ENCODE measurements at places on chromosomes 12 and 14.

- DNase-seq, result no peak
These were observed 4.4 kb downstream of the WNT1 start for GRCh38 chr12:48982397-48983080.

DNA sequence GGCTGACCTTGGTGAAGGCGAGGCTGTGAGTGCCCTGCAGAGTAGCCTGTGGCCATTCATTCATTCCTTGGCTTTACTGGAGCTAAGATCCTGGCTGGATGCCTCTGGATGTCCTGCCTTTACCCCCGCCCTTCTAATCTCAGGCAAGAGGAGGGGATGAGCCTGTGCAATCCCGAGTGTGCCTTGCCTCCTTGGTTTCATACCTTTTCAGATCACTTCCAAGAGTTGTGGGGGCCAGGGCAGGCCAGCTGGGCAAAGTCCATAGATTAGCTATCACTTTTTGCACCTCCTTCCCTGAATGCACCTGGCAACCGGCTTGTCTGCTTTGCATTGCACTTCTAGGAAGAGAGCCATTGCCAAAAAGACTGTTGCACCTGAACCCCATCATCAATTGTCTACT is 1.5 kb downstream of the VRTN start:
- no peak for DNase-seq

DNA sequence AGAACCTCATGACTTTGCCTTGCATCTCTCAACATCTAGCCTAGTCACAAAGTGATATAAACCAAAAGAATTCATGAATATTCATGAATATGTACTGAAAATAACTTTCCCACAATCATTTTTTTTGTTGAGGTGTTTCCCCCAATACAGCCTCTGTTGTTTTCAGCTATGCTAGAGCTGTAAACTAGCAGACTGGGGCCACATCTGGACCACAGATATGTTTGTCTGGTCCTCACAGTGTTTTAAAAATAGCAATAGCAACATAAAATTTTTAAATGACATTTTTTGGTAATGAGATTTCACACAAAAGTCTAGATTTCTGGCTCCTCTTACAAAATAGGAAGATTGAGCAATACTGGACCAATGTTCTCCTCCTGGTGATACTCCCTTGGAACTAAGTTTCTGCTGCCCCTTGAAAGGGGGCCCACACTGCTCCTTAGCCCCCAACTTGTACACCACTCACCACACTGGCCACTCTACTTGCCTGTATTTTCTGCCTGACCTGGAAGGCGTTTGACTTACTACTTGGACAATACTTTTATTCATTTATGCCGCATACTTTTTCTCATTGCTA is 81.2 kb downstream of the BMP4 start:
- DNase-seq, result no peak

GRCh38 chr12:114686426-114686772 is 2.4 kb upstream of the TBX3 start:
- DNase-seq, result no peak

DNA sequence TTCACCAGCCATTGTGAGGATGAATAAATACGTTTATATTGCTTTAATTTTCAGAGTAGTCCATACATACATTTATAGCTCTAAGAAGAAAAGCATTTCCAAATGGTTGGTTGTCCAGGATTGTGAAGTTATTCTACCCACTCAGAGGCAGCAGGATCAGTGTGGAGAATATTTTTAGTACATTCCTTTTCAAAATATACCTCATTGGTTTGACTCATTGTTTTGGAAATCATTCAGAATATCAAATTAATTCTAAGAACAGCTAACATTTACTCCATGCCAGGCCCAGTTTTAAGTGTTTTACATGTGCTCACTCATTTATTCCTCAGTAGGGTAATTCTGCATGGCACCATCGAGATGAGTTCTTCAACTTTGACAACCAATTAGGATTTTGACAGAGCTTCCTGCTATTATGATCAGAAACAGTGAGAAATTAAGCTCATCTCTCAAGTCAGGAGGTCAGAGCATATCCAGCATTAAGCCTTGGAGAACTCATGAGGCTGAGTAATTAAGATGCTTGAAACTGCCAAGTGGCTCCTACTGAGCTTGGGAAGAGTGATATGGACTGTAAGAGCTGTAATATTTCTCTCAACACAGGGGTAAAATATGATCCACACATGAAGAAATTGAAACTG is 153.3 kb upstream of the CLEC14A start:
- no peak for DNase-seq

DNA sequence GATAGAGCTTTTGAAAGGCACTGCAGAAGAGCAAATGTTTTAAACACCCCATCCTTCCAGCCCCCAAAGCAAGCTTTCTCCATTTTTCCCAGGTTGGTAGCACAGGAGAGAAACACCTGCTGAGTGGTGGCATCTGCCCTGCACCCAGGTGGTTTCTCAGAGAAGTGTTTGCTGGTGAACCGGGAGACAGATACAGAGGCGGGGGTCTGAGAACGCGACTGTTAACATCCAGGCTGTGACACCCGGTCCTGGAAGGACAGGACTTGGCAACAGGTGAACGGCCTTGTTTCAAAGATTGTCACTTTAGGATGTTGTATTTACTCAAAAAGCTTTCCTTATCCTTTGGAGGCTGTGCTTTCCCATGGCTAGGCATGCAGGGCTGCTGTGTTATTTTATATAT is 18.5 kb downstream of the MMAB start:
- DNase-seq, result no peak

DNA sequence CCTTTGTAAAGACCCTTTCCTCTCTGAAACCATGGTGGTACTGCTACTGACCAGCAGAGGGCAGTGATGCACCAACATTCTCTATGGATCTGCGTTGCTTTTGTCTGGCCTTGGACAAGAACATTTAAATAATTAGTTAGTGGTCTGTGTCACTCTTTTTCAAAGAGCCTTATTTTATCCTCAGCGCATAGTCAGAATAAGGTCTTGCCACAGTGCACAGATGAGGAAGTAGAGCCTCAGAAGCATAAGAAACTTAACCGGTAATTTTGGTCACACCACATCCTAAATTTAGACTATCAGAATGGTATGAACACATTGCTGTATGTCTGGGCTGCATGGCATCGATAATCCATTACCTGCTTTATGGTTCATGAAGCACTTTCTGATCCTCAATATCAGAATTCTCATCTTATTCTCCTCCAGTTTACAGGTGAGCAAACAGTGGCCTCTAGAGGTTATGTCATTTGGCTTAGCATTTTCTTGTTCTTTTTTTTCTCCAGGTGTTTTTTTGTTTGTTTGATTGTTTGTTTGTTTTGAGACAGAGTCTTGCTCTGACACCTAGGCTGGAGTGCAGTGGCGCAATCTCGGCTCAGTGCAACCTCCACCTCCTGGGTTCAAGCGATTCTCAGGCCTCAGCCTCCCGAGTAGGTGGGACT is 23.7 kb upstream of the IFT81 start:
- DNase-seq, result peak; percentile 53

DNA sequence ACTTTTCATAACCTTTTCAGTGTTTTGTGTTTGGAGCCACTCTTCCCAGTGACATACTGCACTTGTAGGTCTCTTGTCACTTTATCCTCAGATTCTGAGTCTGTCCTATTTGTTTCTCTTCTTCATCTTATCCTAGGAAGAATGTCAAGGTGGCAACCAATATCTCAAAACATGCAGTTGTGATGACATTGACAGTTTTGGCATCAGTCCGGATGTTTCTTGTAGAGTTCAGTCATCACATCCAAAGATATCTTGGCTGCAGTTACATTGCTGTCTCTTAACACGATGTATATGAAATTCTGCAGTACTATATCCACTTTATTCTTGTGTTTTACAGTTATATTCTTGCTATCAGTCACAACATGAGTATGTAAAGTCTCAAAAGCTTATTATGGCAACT is 6.4 kb downstream of the ADIPOR2 start:
- no peak for DNase-seq

- DNase-seq, result no peak
These were observed 179.3 kb downstream of the RAD51B start for GRCh38 chr14:67998834-67999233.

DNA sequence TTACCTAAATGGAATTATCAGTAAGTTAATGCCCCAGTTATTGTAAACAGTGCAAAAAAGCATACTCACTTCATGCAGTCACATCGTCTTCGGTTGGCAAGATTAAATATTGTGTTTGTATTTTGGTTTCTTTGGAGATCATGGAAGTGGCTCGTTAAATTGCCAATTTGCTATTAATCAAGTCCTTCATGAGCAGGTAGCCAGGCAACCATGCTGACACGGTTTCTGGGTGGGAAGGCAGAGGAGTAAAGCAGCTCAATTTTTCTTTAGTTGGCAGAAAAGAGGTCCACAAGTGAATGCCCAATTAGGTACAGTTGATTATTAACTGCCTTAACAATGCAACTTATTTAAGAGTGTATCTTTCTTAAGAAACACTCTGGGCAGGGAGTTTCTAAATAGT is 43.9 kb downstream of the PPP4R3A start:
- DNase-seq, result no peak

DNA sequence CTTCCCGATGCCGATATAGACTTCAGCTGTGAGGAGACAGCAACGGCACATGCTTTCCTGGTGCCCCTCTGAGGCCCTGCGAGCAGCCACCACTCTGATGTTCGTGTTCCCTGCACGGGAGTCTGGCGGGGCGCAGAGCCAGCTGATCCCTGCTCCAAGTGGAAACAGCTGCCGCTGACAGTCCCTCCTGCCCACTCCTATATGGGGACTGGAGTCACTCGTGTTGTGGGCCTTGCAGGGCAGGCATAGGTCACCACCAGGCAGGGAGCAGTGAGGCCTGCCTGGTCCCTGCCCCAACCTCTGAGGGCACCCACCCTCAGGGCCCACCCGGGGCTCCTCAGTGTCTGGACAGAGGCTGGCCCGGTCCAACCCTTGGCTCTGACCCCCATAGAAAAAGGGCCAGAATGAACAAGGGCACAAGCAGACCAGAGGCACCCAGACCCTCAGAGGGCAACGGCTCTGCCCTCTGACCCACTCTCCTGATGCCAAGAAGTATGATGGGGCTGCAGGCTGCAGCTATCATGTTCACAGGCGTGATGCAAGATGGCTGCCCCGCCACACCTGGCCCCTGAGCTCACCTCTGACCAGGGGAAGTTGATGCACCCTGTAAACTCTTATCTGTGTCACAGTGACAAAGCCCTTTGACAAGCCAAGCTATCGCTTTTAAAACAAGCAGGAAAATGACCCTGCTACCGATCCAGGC is 181.6 kb downstream of the CALM1 start:
- no peak for DNase-seq

- no peak for DNase-seq
These were observed 4.7 kb upstream of the EPYC start for GRCh38 chr12:91009319-91009950.

- DNase-seq, result no peak
These were observed 13.8 kb downstream of the RAPGEF3 start for GRCh38 chr12:47744778-47745436.

- DNase-seq, result peak; percentile 4
These were observed 225.2 kb downstream of the FUT8 start for GRCh38 chr14:65637780-65638179.

DNA sequence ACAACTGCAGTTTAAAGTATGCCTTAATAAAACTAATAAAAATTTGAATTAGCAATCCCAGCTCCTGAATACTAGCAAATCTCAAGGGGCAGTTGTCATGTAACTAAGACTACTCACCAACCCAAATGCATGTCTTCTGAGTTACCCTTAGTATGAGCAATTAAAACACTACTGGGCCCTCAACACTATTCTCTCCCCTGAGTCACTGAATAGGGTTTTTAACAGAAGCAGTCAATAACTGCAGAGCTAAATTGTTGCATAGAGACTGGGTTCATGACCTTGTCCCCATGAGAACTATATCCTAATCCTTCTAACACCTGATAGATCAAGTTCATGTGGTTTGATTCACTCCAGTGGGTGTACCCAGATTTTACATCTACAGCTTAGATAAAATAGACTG is 38.8 kb downstream of the MDM1 start:
- no peak for DNase-seq

GRCh38 chr12:49920241-49920914 is 16.7 kb upstream of the FAIM2 start:
- no peak for DNase-seq

- DNase-seq, result no peak
These were observed 90.1 kb downstream of the HELB start for GRCh38 chr12:66392266-66392915.
